Fibroblast of mammary gland (primary cell): ENCODE measurements at places on chromosomes 6 and 20.

- no peak for DNase-seq
Observed at GRCh38 chr20:32321390-32321789, 36.7 kb upstream of the ASXL1 start.

- DNase-seq = no peak
Observed at GRCh38 chr20:52724541-52724940, 247.6 kb upstream of the TSHZ2 start.

- DNase-seq = no peak
Observed at GRCh38 chr6:94196891-94197290, 777.5 kb upstream of the EPHA7 start.

GRCh38 chr6:13953061-13953705, 28.4 kb downstream of the RNF182 start:
- DNase-seq = no peak

DNA sequence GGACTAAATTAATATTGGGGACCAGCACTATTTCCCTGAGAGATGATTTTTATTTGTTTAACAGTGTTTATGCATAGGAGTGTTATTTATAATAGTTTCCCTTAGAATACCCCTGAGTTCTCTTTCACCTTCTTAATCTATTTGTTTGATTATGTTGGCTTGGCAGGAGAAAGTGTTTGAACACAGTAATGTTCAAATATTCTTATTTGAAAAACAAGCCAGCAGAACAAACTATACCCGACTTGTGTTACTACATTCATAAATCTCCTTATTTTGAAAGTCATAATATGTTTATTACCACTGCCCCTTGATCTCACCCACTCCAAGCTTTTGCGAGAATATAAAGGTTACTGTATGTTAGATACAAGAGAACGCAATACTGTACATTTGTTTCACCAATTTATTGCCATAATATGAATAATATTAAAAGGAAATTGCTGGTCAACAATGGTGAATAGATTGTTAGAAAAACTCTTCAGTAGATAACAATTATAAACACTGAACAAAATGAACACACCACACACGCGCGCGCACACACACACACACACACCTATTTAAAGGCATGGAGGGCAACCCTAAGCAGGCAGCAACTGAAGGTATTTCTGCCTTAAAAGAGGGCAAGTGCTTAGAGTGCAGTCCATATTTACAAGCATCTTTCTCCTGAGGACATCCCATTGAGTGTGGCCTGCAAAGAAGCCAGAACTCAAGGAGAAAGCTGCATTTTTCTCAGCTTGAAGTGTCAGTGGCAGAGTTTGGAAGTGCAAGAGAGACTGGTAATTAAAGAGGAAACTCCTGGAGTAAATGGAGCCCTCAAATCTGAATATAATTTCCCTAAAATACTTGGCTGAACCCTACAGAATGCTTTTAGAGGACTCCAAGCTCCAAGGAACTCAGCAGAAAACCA, 279.4 kb upstream of the MAN1A1 start:
- no peak for DNase-seq

- peak; percentile 10 for DNase-seq
Observed at GRCh38 chr6:137051790-137052472, 7.2 kb upstream of the IL20RA start.

DNA sequence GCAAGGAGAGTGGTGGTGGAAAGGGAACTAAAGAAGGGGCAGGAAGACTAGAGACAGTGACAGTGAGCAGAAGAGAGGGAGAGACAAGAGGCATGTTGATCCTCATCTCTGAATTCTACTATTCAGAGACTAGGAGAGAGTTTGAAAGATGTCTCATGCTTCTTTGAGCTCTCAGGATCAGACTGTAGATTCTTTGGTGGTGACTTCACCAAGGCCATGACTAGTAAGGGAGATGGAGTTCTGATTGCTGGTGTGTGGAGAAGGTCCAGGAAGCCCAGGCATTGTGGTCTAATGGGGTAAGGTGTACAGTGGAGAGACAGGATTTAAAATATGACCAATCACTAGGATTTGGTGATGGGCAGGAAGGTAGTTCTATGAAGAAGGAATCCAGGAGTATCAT, 713 bp downstream of the WFDC9 start:
- peak; percentile 10 for DNase-seq

GRCh38 chr6:95784869-95785268, 207.5 kb downstream of the MANEA start:
- no peak for DNase-seq

- peak; percentile 79 for DNase-seq
Observed at GRCh38 chr6:169034516-169035167, 219.0 kb downstream of the THBS2 start.

DNA sequence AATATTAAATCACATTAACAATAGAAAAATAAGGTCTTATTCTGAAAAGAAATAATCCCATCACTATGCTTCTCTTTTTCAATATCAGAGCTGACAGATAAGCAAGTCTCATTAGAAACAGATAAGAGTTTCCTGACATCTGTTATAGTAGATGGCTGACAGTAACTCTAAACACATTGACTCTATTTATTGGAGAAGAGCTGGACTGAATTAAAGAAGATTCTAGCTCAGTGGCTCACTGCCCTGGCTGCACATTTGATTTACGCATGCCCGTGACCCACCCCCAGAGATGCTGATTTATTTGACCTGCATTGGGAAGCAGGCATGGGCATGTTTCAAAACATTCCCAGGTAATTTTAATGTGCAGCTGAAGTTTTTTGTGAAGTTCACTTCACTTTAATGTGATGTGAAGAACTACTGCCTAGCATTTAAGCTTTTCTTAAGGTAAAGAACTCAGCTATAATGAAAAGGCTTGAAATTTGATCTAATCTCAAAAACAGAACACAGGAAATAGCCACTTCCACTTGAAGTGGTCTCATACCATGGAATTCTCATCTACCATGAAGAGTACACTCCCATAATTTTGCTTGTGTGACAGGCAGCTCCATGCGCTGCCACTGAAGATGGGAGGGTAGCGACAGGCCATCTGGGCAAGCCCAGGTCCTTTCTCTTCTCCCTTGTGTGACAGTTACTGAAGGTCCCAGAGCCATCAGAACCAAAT, 162.3 kb downstream of the TPBG start:
- DNase-seq = no peak

DNA sequence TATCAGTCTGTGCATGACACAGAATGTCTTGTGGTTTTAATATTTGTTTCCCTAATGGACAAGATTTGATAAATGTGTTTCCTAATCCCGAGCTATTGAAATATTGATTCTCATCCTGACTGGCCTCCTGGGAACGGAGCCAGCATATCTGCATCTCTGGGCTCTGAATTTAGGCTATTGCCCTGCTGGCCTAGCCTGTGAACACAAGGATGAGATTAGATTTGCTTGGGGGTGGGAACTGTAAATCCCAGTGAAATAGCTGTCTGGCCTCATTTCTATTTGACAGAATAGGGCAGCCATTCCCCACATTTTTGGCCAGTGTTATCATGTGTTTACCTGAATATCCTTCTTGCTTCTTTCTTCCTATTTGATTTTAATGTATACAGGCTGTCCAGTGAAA, 198.4 kb upstream of the SOX4 start:
- DNase-seq = peak; percentile 16

- no peak for DNase-seq
Observed at GRCh38 chr6:150664091-150664490, 64.4 kb downstream of the PLEKHG1 start.

DNA sequence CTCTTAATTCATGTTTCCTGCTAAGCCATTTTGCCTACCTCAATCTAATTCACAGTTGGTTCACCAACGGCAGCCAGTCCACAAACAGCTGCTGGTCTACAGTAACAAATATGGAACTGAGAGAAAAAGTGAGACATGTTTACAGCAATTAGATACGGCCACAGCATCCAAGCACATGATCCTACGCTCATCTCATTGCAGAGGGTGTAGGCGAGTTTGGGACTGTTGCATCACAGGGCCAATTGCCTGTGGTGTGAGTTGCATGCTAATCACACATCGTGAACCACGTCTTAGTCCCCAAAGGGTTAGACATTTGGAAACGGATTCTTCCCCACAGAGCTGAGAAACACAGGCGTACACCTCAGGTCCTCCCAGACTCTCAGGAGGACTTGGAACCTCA, 166.9 kb downstream of the EYA2 start:
- DNase-seq = peak; percentile 34

- no peak for DNase-seq
Observed at GRCh38 chr20:12598894-12599293, 409.9 kb upstream of the SPTLC3 start.
